Stimulated activated CD4-positive, alpha-beta T cell treated with anti-CD3 and anti-CD28 coated beads, Interleukin-2, amount 100 ng/mL, for 48 hours (primary cell): ENCODE measurements at places on chromosomes 2 and 18.

- DNase-seq: peak; percentile 17
These were observed 32.8 kb upstream of the IL1B start for GRCh38 chr2:112869258-112869842.

- no peak for DNase-seq
These were observed 54.4 kb upstream of the CCDC68 start for GRCh38 chr18:55013685-55014084.

GRCh38 chr2:12091201-12091806, 344.9 kb downstream of the LPIN1 start:
- no peak for DNase-seq

- no peak for DNase-seq
These were observed 159.5 kb upstream of the EPHA4 start for GRCh38 chr2:221731432-221732145.

DNA sequence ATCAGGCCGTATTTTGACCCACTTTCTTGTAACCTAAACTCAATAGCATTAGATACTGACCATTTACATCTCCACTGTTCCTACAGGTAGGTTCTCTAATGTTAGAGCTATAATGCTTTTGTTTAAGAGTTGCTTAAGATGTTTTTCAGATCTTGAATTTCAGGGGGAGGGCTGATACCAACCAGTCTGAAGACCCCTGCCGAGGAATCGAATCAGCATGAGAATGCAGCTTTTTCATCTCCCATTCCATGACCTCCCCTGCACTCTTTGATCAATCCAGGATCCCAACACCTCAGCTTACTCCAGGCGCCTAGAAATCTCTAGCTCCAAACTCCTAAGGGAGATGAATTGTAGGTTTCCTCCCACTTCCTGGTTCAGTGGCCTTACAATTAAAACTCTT, 120.5 kb upstream of the MC4R start:
- DNase-seq: no peak

DNA sequence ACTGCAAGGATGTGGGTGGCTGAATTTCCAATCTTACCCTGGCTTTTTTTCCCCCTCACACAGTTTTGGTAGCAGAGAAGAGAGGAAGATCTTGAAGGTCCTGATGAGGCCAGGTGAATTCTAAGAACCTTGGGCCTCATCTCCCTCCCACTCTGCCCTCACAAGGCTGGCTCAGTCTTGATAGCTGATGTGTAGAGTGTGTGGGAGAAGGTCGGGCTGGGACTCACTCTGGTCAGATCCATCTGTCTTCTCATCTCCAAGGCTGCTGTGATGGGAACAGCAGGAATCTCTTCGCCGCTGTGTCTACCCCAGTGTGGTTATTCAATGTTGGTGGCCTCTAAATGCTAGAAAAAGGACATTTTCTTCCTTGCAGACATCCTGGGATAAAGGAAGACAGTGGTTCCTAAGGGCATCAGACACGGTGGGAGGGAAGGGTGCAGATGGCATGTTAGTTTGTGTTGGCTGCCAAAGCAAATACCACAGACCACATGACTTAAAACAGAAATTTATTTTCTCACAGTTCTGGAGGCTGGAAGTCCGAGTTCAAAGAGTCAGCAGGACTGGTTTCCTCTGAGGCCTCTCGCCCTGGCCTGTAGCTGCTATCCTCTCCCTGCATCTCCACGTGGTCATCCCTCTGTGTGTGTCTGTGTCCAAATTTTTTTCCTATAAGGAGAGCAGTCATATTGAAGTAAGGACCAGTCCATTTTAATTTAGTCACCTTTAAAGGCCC, 37.6 kb upstream of the MGAT4A start:
- no peak for DNase-seq

DNA sequence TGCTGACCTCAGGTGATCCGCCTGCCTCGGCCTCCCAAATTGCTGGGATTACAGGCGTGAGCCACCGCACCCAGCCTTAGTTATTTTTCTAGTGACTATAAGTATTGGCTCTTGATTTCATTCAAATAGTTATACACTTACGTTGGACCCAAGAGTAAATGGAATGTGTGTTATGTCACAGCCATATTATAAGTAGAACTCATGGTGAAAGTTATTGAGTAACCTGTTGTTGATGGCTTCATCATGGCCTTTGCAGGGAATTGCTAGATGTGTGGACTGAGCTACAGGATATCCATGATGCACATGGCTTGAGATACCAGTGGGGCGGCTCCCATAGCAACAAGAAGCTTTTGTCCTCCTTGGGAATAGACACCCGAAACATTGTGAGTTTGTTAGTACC, 44.7 kb downstream of the AFTPH start:
- DNase-seq: no peak

DNA sequence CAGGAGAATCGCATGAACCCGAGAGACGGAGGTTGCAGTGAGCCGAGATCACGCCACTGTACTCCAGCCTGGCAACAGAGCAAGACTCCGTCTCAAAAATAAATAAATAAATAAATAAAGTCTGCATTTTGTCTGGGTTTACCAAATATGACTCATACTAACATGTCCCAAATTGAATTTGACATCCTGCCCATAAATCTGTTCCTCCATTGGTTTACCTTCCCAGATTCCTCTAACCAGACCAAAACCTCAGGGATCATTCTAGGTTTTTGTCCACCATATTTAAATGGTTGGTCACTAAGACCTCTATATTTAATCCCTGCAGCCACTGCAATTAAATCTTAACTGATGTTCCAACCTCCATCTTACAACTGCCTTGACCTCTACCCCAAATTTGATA, 150.9 kb downstream of the ATAD2B start:
- DNase-seq: no peak

DNA sequence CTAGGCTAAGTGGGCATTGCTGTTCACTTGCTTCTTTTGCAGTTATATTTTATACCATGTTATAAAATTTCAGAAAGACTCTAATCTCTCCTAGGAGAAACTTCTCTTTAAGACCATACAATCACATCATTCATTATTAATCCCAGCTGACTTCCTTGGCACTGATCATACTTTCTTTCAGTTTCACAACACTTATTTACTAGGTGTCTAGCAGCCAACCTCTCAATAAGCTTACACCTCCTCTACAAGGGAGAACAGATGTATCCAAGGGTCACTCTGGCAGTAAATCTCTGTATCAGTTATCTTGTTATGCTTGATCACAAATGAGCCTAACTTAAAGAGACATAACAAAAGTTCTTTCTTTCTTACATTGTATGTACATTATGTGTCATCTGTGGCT, 69.8 kb upstream of the EPB41L5 start:
- no peak for DNase-seq

DNA sequence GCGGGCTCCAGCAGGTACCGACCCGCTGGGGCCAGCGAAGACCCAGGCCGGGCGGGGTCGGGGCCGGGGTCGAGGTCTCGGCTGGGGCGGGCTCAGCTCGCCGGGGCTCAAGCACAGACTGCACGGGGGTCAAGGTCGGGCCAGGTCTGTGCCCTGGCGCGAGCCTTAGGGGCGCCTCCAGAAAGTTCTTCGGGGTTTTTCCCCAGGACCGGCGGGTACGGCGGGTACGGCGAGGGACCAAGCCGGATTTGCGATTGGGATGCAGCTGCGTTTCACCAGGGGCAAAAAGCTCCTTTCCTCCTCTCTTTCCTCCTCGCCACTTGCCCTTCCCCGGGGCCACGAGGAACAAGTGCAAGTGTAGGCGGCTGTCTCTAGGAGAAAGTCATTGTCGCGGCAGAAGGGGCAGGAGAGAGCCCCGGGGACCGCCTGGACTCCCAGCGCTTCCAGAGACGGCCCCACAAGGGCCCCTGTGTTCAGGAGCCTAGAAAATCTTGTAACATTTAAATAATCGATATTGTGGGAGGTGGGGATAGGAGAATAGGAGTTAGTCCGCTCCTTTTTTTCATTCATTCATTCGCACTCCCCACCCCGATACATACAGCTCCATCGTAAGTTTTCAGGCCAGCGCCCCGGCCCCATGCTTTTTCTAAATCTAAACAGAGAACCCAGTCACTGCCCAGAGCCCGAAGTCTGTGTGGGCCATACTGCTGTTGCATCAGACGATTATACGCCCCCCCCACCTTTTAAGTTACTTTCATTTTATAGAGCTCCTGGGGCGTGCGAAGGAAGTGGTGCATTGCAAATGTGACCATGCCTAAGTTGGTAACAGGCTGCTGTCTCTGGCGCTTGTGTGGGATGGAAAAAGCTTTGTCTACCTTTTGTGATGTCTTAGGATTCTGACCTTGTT, 679 bp downstream of the PMAIP1 start:
- DNase-seq: peak; percentile 45

DNA sequence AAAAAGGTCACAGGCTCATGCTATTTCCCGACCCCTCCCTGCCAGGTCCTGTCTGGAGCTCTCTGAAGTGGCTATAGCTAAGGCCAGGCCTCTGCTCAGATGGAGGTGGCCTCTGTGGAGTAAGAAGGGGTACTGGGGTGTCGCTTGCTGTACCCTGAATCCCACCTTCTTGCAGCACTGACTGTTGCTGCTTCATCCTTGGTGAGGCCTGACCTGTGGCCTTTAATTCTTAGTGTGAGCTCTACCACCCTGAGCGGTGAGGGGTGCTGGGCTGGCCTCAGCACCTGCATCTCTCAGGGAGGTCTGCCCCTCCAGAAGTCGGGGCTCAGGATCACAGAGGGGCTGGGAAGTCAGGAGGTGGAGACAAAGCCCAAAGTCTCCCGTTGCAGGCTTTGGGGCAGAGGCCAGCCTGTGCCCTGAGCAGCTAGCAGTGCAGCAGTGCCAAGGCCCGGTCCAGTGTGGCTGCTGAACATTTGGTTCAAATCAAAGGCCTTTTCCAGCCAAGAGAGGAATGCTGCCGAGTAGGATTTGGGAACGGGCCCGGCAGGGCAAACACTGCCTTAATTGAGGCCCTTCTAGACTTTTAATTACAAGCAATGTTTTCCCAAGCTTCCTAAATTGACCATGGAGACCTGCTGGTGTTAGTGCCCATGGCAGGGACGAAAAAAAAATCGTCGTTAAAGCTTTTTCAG, 133.5 kb upstream of the HAAO start:
- no peak for DNase-seq

- no peak for DNase-seq
These were observed 71.6 kb downstream of the PXDN start for GRCh38 chr2:1672738-1673137.

GRCh38 chr2:30437809-30438548, 9.1 kb upstream of the LCLAT1 start:
- DNase-seq: no peak

DNA sequence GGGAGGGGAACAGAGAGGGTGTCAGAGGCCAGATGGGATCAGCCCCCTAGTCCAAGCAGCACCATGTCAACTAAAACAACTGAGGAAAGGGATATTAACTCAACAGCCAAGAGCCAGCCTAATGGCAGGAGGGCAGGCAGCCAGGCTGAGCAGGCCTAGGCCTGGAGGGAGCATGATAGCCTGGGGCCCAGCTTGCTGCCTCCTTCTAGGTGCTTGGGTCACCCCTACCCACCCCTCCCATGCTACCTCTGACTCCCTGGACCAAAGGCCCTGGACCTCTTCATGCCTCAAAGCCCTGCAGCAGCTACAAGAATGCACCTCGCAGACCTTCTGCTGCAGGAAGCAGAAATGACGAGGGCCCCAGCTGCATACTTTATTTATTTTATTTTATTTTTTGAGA, 22.1 kb upstream of the TNS1 start:
- DNase-seq: no peak
